IMR-90 (cell line): ENCODE measurements at places on chromosomes 3 and 15.
A peak's percentile ranks its signal among the peaks of the same experiment; 100 is the strongest.

- no peak for DNase-seq
Observed at GRCh38 chr15:41562244-41562643, 3.2 kb downstream of the TYRO3 start.

DNA sequence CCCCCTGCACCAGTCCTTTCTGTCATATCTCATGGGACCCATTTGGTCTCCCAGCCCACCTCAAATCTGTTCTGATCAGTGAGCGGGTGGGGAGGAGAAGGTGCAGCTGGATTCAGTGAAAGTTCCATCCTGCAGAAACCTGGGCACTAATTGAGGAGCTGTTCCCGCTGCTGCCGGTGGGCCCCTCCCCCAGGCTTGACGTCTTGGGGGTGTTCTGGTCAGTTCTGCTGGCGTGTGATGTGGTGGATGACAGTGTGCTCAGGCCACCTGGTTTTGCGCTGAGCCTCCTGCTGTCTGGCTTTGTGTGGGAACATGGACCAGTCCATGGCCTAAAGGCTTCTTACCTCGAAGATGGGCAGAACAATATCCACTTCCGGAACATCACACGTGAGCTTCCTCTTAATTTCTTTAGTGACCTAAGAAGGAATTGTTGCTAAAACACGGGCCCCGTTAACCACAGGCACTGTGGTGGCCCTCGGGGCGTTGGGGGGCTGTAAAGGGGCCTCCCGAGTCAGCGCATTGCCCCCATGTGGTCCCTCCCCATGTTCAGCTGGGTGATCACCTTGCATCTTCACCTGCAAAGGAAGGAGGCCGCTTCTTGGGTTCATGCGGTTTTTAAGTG is 59.7 kb downstream of the RGMA start:
- DNase-seq, result peak; percentile 38

DNA sequence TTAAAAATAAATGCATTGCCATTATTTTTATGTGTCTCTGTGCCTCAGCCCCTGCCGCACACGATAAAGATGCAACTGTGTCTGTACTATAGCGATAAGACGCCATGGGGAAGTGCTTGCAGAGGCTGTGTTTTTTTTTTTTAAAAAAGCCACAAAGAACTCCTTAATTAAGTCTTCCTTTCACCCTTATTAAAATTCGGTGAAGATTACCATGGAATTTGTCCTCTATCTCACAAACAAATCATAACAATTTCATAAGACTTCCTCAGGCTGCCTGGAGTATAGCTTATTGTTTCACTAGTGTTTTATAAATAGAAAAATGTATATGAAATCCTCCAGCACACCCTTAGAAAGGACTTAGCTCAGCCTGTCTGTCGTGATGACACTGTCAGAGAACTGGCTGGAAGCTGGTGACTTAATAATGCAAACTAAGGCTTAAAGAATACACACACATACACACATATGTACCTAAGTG is 374.8 kb upstream of the SLCO3A1 start:
- no peak for DNase-seq

GRCh38 chr3:66312039-66312438 is 91.2 kb downstream of the SLC25A26 start:
- no peak for DNase-seq

DNA sequence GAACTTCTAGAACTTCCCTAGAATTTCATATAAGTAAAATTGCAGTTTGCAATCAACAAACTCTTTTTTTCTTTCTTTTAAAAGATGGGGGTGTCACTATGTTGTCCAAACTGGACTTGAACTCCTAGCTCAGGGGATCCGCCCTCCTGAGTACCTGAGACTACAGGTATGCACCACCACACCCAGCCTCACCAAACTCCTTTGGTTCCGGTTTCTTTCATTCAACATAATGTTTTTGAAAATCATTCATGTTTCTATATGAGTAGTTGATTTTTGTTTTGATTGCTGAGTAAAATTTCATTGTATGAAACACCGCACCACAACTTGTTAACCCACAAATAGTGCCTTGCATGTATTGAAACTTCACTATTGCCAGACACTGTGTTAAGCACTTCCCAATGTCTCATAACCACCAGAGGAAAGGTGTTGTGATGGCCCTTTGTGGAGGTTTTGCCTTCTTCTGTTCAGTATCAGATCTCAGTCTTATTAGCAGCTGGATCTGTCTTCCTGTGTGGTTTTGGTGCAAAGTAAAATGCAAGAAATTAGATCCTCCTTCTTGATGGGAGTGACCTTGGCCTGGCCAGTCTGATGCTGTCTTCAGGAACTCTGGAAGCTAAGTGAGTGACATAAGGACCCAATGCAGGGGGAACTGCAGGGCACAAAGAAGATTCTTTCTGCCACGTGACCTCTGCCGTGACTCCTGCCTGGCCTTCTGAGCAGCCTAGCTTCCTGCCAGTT is 78.8 kb upstream of the UBE2E1 start:
- no peak for DNase-seq

DNA sequence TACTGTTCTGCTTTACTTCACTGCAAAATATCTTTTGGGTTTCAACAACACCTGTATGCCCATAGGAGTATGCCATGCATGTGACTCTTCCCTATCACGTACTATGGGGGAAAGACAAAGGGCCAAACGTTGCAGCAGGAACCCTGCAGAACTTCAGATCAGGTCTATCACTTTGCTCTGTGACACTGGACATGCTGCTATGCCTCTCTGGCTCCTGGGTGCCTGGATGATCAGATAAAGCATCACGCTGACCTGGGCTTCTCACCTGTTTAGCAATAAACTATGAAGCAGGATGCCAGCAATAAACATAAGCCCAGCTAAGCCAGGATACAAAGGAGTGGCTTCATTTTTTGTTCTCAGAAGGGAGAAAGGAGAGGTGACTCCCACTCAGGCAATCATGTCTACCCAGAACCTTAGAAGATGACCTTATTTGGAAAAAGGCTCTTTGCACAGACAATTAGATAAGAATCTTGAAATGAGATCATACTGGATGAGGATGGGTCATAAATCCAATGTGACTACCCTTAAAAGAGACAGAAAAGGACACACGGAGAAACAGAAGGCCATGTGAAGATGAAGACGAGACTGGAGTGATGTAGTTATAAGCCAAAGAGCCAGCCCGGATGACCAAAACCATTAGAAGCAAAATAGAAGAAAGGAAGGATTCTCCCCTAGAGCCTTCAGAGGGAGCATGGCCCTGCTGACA is 19.3 kb downstream of the POMGNT2 start:
- peak; percentile 4 for DNase-seq

DNA sequence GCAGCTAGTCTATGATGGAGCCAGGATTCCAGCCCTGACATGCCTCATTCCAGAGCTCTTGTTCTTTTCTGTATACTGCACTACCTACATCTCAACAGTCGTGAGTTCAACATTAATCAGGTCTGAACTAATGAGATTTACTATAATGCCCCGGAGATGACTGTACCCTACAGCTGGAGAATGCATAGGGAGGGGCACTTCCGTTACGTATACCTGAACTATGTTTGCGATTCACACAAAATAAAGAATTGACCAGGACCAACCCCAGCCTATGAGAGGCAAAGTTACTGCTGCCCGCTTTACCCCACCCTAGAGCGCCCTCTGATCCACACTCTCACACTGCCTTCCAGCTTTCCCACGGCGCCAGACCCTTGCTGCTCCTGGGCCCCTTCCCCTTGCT is 97.0 kb downstream of the IGF2BP2 start:
- DNase-seq, result no peak

DNA sequence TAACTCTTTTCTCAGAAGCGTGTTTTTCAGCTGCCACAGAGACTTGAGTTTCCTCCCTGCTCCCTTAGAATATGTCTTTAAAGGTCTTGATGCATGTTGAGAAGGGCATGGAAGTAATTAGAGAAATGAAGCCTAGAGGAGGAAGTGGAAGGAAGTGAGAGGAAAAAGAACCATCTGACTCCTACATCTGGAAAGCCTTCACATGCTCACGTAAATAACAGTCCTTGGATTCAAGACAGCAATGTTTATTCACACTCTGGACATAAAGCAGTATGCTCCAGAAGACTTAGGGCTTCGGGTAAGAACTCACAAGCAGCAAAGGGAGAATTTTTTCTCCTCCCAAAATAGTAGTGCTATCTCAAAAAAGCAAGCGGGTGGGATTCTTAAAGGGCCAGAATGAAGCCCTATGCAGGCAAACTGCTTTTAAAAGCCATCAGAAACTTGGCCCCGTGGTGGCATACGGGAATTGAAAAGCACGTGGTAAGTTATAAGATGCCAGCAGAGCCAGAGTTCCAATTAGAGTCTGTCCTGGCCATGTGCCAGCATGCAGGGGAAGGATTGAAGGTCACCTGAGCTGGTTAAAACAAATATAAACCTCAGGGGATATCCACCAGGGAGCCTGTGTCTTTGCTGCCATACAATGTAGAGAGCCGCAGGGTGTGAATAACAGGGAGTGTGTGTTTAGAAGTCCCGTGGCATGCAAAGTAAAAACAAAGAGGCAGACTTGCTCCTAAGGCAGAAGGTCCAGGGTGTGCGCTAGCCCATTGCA is 380.8 kb upstream of the NDN start:
- DNase-seq, result no peak

DNA sequence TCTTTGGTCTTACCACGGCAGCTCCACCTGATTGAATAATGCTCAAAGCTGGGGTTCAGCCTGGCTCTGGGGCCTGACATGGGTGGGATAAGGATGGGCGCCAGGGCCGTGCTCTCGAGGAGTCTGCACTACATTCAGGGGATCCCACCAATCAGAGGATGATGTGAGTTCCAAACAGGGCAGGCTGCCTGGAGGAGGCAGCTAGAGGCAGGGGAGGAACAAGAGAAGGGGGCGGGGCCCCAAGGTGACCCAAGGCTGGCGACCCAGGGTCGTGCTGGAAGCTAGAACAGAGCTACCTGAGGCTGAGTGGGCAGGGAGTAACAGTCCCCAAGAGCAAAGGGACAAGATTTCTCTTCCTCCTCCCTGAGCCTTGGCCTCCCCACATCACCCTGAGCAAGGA is 56.1 kb downstream of the PCSK6 start:
- DNase-seq, result no peak

DNA sequence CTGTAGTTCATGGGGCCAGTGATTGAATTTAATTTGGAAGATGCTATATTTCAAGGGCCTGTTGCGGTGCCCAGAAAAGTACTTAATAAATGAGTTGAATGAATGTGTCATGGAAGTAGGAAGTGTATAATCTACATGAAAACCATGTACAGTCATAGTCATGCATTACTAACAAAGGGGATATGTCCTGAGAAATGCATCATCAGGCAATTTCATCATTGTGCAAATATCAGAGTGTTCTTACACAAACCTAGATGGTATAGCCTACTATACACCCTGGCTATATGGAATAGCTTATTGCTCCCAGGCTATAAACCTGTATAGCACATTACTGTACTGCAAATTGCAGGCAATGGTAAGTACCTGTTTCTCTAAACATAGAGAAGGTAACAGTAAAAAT is 10.7 kb upstream of the MYO5C start:
- DNase-seq, result peak; percentile 87

GRCh38 chr3:107753494-107753893 is 230.7 kb downstream of the BBX start:
- peak; percentile 30 for DNase-seq
